ENCODE measurements at places on chromosomes 12 and 14.

GRCh38 chr12:59980476-59980875 is 384.6 kb downstream of the SLC16A7 start:
- no peak for DNase-seq

DNA sequence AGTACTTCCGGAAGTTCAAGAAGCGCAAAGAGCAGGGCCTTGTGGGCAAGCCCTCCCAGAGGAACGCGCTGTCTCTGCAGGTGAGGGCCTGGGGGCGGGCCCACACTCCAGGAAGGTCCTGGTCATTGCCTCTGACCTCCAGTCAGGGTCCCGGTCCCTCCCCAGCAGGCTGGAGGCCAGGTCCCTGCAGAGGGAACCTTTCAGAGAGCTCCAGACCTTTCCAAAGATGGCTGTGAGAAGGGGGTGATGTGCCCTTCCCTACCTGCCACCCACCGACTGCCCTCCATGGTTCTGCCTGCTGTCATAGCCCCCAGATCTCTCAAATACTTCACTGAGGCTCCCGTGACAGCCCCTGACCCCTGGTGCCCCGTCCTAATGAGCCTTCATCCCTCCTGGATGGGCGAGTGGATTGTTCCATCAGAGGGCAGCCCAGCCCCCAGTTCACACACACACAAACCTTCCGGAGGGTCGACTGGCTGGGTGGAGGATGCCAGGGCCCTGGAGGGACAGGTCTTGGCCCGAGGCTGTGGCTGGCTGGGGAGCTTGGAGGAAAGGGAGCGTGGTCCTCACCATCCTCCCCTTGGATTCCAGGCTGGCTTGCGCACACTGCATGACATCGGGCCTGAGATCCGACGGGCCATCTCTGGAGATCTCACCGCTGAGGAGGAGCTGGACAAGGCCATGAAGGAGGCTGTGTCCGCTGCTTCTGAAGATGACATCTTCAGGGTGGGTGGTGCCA is 117.5 kb upstream of the FKBP4 start:
- no peak for DNase-seq

DNA sequence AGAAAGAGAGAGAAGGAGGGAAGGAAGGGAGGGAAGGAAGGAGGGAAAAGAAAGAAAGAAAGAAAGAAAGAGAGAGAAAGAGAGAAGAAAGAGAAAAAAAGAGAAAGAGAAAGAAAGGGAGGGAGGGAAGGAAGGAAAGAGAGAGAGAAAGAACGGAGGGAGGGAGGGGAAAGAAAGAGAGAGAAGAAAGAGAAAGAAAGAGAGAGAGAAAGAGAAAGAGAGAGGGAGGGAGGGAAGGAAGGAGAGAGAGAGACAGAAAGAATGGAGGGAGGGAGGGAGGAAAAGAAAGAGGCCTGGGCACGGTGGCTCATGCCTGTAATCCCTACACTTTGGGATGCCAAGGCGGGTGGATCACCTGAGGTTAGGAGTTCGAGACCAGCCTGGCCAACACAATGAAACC is 5.1 kb upstream of the ANAPC5 start:
- DNase-seq, result no peak

DNA sequence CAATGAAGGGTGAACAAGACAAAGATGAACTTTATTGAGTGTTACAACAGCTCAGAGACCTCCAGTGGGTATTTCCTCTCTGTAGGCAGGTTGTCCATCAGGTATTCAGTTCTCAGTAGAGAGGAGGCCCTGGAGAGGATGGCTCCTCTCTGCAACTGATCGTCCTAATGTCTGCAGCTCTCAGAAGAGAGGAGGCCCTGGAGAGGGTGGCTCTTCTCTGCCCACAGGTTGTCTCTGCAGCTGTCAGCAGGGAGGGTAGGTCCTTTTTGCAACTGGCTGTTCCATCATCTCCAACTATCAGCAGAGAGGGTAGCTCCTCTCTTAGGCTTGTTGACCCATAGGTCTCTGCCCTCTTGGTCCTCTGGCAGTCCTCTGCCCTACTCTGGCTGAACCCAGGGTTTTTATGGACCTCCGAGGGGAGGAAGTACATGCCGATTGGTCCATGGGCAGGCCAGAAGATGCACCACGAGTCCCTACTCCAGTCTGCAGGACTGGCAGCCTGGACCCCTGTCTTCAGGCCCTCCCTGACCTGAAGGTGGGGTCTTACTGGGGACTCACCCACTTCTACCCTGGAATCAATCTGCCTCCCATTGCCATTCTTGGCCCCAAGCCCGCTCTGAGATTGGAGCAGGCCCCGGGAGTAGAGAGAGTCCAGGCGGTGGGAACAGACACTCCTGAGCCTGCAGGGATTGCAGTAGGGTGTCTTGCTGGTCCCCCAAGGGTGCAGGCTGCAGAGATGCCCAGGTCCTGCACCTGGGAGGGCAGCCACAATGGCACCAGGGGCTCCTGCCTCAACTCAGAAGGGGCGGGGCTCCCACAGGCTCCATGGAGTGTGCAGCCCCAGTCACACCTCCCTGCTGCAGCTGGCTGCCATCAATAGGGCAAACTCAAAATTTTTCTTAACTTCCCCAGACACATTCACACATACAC is 2.3 kb downstream of the TMEM116 start:
- no peak for DNase-seq

DNA sequence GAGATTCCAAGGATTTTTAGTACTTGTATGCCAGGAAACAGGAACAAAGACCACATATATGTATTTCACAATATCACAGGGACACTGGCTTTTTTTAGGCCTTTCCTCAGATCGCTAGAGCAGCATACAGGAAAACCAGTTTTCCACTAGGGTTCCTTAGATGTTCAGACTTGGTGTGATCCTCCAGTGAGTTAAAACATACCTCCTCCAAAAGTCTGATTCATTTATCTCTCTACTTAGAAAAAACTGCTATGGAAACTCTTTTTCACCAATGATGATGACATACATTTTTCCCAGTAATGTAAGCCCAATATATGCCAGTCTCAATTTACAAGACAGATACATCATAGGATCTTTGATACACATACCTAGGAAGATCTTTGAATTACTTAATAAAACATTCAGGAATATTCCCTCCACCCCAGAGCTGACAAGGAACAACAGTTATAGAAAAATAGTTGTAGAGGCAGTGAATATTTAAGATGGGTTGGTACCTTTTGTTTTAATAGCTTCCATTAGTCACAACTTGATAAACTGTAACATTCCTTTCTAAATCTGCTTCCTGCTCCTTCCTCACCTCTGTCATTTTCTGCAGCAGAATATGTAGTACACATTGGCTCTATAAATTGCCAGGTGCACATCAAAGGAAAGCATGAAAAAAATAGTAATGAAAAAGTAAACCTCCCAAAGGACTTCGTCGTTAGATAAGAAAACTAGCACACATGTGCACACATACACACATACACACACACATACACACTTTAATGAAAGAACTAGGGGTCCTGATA is 27.5 kb downstream of the BCAT1 start:
- DNase-seq, result no peak

- no peak for DNase-seq
Measured at GRCh38 chr12:13564266-13564810, 367.8 kb downstream of the EMP1 start.

Data from stimulated activated CD4-positive, alpha-beta T cell treated with anti-CD3 and anti-CD28 coated beads, Interleukin-1b, Interleukin-23, amount 100 ng/mL, for 4 hours (primary cell).